ACHN (cell line): ENCODE measurements at places on chromosomes 3 and 15.

GRCh38 chr3:195117978-195118581, 152.9 kb downstream of the XXYLT1 start:
- DNase-seq = no peak

GRCh38 chr15:66070220-66070934, 183.2 kb downstream of the MEGF11 start:
- no peak for DNase-seq

GRCh38 chr3:100875239-100875638, 118.0 kb downstream of the ABI3BP start:
- DNase-seq = peak; percentile 9

DNA sequence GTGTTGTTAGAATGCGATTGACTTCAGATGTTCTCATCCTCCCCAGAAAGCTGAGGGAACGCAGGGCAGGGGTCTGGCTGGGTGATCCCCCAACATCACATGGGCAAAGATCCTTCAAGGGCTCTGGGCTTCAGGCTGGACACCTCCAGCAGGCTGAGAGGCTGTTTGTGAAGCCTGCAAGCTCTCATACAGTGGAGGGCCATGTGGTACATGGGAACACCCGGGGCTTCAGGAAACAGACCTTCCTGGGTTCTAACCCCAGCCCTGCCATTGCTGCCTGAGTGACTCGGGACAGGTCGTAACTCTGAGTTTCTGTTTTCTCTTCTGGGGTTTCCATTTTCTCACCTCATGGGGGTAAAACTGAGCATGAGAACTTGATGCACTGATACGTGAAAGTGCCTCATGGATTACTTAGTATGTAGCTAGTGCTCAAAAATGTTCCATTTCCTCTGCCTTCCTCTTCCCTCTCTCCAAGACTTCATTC, 81.2 kb downstream of the TLE3 start:
- DNase-seq = no peak

- no peak for DNase-seq
Measured at GRCh38 chr15:60195611-60196010, 191.5 kb downstream of the FOXB1 start.

- DNase-seq = no peak
Measured at GRCh38 chr3:27719314-27720003, 2.7 kb downstream of the EOMES start.

- DNase-seq = no peak
Measured at GRCh38 chr3:71466483-71466882, 117.0 kb downstream of the FOXP1 start.

DNA sequence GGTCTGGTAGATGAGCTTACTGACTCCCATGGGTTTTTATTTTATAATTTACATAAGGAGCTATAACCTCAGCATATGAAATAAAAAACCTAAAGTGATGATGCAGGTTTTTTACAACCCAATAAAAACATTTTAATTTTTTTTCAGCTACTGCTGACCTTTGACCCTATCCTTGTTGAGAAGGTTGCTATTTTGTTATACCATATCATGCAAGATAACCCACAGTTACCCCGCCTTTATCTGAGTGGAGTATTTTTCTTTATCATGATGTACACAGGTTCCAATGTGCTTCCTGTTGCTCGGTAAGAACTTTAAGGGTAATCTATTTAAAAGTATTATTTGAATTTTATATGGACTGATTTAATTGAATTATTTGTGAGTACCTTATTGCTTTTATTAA, 70.8 kb downstream of the DNAJC13 start:
- DNase-seq = no peak

DNA sequence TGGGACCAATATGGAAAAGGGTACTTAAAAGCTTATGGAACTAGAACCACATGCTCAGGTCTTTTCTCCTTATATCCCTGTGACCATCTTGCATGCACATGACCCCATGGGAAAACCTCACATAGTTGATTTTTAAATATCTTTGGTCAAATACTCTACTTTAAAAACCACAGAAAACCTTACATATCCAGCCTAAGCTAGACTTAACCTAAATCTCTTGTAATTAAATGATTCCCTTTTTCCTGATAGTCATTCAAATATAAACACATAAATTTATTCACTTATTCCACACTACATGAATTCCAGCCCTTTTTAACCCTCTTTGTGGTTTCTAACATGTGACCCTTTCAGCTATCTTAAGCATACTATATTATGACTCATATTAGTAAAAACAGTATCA, 46.8 kb downstream of the DNAJC13 start:
- DNase-seq = no peak

DNA sequence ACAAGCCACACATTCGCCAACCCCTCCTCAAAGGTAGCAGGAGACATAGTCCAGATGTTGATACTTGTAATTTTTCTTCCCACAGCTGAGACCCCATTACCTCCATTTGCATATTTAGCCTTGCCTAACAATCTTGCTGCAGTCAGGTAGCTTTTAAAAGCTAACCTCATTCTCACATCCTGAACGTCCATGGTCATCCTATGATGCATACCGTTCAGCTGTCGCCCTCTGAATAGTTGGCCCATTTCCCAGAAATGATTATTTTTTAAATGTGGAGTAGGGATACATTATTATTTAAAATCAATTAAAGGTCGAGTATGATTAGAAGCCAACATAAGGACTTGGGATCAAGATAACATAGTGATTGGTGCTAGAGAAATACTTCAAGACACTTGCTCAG, 165.0 kb downstream of the MEX3B start:
- DNase-seq = no peak

GRCh38 chr3:29354894-29355293, 74.0 kb downstream of the RBMS3 start:
- DNase-seq = no peak

DNA sequence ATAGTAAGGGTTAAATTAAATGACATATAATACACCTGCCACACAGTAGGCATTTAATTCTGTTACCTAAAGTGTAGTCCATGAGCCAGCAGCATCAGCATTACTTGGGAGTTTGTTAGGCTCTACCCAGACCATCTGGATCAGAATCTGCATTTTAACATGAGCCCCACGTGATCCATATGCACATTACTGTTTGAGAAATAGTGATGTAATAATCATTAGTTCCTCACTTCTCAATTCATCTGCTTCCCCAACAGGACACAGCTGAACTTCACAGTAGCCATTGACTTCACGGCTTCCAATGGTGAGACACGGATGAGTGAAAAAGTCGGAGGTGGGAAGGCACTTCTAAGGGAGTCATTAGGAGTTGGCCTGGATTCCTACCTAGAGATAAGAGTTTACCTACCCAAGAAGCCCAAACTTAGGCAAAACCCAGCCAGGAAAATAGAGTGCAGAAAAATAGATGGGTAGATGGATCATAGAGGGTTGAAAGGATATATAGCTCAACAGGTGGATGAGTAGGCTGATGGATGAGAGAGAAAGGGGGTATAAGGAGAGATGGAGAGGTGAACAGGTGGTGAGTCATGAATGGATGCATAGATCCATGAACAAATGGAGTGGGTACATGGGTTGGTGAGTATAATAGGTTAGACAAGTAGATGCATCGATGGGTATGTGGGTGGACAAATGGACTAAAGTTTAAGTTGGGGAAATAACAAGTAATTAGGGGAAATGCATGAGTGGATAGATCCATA, 13.3 kb downstream of the CPNE9 start:
- DNase-seq = no peak

GRCh38 chr3:35849963-35850362, 210.6 kb downstream of the ARPP21 start:
- no peak for DNase-seq
